ENCODE measurements at places on chromosomes 2 and 18. TPM values are rescaled to one million over a fixed set of nuclear protein-coding genes. Genes with fewer than 3 reads are reported as not detected.

Gene SPHKAP
- under 0.01 TPM for total RNA-seq

Gene SLC11A1
- total RNA-seq: 0.33 TPM

Gene INHA
- 0.33 TPM for total RNA-seq

Gene FAM124B
- total RNA-seq: 0.44 TPM

Gene ASTL
- 0.17 TPM for total RNA-seq

Gene ADCYAP1
- total RNA-seq: not detected

Gene HOXD12
- total RNA-seq: not detected

Gene LOXHD1
- not detected for total RNA-seq

Gene MYO7B
- not detected for total RNA-seq

Gene CCDC178
- 0.29 TPM for total RNA-seq

Gene SRD5A2
- total RNA-seq: not detected

Gene TFCP2L1
- total RNA-seq: not detected

Gene FTCDNL1
- total RNA-seq: 3.3 TPM

Gene ARMC9
- 105 TPM for total RNA-seq

Gene DES
- total RNA-seq: 1.6 TPM

Gene SLC38A11
- total RNA-seq: 0.29 TPM

Gene PKDCC
- total RNA-seq: 129 TPM

Gene NYAP2
- not detected for total RNA-seq

Gene CDCA7
- 4.7 TPM for total RNA-seq

Gene EMILIN1
- 366 TPM for total RNA-seq

Gene EN1
- total RNA-seq: not detected

Gene CRYGC
- total RNA-seq: not detected

Gene NEU2
- not detected for total RNA-seq

Gene CHAC2
- total RNA-seq: 0.83 TPM

Gene FOXI3
- not detected for total RNA-seq

Gene RNF125
- total RNA-seq: 1.5 TPM

Gene LRATD1
- total RNA-seq: under 0.01 TPM

Gene SGO2
- 2.2 TPM for total RNA-seq

Gene PPP1R1C
- total RNA-seq: 2.2 TPM

Gene CAPN10
- total RNA-seq: 24.0 TPM

Gene HDHD2
- total RNA-seq: 16.0 TPM

Gene HOXD3
- total RNA-seq: 0.29 TPM

Gene SNTG2
- not detected for total RNA-seq

All from smooth muscle cell of trachea (primary cell).